SHP77 treated with DMSO at 0.1 percent for 48 hours (cell line): ENCODE measurements at places on chromosomes 1 and 21.

GRCh38 chr1:47495176-47495713 is 57.4 kb downstream of the FOXD2 start:
- DNase-seq, result no peak

DNA sequence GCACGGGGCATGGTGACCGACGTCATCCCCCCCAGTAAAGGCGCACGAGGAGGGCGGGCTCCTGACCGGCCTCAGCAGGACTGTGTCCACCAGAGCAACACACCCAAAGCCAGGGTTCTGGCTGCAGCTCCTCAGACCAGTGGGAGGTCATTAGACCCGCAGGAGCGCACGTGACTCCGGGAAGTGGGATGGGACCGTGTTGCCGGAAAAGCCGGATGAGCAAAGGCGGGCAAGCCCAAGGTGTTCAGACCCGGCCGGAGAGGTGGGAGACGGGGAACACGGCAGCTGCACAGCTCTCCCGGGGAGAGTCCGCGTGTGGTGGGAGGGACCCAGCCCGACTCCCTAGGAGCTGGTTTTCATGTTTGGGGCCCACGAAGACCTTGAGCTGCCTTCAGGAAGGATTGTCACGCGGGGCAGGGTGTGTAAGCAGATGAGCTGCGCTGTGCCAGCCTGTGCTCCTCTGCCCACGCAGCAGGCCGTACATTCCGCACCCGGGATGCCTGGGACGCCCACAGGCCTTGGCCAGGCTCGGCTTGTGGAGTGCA is 20.6 kb upstream of the TRAPPC10 start:
- no peak for DNase-seq

DNA sequence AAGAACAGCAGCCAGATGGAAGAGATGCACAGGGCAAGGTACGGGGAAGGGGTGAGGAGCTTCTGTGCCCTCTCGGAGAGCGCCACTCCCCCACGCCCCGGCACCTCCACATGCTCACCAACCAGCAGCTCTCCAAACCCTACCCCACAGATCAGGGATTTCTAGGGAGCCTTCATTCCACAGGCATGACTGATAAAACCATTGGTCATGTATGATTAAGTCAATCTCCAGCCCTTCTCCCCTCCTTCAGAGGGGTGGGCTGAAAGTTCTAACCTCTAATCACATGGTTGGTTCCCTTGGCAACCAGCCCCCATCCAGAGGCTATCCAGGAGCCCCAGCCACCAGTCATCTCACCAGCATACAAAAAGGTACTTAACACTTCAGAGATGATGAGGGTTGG is 144.7 kb downstream of the TGFBR3 start:
- DNase-seq, result no peak

GRCh38 chr1:110223127-110223526 is 13.0 kb downstream of the KCNC4 start:
- no peak for DNase-seq

GRCh38 chr1:59367301-59368007 is 70.6 kb downstream of the FGGY start:
- no peak for DNase-seq

GRCh38 chr1:102019530-102019929 is 22.8 kb upstream of the OLFM3 start:
- no peak for DNase-seq

DNA sequence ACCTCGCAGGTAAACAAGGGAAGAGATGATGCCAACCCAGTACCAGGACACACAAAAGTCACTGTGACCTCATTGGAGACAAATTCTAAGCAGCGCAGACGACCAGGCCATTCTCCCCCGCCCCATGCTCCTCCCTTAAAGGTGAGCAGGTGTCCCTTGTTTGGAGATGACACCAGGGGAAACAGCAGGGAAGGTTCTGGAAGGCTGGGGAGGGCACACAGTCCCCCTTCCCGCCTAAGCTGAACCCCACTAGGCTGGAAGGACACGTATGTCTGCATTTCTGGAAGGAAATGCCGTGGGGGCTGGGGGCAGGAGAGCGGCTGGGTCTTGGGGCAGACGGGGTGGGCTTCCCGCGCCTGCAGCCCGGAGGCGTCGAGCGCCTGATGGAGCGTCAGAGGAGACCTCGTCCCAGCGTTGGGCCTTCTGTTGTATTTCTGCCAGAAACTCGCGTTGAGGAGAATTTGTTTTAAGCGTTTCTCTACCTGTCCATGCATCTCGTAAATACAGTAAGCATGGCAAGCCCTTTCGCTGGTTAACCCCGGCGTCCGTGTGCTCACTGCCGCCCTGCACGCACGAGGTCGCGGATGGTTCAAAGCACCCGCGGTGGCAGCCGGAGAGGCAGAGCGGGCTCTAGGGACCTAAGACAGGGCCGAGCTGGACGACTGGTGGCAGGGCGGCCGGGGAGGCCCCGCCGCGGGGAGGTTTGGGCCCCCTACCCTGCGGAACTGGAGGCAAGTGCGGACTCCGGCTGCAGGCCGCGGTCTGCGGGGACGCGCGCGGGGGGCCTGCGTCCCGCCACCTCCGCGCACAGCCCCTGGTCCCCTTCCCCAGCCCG is 1.2 kb upstream of the LHX4 start:
- no peak for DNase-seq

DNA sequence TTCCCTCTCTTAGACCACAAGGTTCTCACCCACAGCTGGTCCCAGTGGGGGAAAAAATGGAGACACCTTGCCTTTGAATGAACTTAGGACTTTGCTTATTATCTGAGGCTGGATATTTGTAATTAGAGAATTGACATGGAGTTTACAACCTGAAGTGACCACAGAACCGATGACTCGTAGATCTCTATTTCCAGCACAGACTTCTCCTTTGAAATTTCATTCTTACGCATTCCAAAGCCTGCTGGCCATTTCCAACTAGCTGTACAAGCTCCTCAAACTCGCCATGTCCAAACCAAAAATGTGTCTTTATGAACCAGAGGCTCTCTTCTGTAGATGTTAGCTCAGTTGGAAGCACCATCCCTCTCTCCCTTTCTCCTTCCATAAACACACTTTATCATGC is 12.0 kb downstream of the RAB7B start:
- DNase-seq, result no peak

DNA sequence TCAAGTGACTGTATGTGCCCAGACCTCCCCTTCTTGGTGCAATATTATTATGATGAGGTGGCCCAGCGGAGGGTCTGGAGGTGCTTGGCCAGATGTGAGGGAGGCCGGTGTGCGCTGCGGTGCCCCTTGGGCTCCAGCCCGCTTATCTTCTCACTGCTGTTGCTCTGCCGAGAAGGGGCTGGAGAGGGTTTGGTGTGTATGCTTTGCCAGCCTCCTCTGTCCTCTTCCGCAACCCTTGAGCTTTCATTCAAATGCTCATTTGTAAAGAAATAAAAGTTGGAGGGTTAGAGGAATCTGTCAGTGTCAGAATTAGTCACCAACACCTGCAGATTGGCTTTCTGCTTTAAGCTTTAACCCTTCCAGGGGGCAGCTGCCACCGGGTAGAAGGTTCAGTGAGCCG is 19.7 kb downstream of the RNF220 start:
- DNase-seq, result no peak

- DNase-seq, result no peak
Measured at GRCh38 chr21:32197896-32198295, 81.0 kb downstream of the MIS18A start.

- no peak for DNase-seq
Measured at GRCh38 chr1:15362096-15362736, 47.5 kb upstream of the EFHD2 start.

GRCh38 chr1:173014160-173014559 is 36.6 kb downstream of the TNFSF18 start:
- DNase-seq, result no peak

- no peak for DNase-seq
Measured at GRCh38 chr1:183773482-183774274, 31.2 kb upstream of the RGL1 start.

- no peak for DNase-seq
Measured at GRCh38 chr1:70672442-70672888, 261.4 kb downstream of the CTH start.

DNA sequence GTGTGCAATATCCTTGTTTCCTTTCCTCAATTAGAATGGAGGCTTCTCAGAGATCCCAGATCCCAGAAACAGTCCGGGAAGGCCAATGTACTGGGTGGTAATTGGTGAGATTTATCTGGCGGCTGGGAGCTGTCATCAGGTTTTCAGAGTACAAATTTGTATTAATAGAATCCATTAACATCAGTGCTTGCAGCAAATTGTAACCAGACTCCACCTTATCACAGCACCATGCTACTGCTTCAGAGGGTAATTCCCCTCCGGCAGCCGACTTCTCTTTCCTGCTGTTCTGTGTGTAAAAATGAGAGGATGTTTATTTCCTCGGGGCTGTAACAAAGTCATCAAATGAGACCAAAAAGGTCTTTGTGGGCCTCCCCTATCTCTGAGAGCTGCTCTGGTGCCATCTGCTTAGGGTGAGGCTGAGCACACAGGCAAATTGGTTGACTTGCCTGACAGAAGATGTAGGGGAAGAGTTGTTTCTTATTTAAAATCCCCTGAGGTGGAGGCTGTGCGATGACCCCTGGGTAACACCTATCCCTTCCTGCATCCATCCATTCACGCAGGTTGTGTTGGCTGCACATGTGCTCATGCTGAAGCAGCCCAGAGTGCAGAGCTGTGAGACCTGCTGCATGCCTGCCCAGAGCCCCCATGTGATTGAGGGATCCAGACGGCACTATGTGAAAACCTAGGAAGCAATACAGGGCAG is 19.2 kb downstream of the NFASC start:
- DNase-seq, result no peak

DNA sequence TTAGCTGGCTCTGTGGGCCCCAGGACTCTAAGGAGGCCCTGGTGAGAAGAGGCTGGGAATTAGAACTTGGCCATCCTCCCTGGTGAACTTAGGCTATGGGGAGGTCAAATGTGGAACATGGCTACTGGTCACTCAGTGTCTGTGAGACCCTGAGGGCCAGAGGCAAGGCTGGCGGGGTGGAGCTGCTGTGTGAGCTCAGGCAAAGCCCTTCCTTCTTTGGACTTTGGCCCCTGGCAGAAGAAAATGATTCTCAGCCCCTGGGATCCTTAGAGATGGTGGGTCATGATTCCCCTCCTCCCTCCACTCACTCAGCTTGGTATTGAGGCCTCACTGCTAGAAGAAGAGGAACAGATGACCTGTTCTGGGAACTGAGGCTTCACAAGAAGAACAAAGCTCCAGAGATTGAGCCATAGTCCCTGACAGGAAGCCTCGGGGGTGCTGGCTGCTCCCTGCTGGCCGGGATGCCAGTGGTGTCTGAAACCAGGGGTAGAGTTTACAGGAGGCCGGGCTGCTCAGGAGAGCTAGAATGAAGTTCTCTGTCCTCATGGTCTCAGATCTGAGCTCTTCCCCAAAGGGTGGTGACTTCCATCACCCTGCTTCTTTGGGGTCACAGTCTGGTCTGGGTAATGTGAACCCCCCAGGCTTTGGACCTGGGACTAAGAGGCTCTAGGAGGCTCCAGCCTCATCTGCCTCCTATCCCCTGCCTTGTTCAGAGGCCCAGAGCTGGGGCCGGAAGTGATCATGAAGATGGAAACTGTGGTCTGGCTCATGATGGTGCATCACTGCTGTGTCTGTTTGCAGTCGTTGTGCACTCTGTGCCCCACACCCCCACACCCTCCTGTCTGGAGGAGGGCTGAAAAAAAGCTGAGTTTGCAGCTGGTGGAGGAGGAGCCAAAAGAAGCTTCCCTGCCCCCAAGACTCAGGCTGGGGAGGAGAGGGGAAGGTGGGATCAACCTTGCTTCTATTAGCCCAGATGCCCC is 905 bp downstream of the BTBD19 start:
- no peak for DNase-seq

DNA sequence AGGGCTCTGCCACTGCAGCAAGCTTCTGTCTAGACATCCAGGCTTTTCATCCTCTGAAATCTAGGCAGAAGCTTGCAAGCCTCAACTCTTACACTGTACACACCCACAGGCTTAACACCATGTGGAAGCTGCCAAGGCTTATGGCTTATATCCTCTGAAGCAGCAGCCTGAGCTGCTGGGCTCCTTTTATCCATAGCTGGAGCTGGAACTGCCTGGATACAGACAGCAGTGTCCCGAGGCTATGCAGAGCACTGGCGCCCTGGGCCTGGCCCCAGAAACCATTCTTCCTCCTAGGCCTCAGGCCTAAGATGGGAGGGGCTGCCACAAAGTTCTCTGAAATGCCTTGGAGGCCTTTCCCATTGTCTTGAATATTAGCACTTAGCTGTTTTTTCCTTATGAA is 19.3 kb upstream of the POGK start:
- no peak for DNase-seq

DNA sequence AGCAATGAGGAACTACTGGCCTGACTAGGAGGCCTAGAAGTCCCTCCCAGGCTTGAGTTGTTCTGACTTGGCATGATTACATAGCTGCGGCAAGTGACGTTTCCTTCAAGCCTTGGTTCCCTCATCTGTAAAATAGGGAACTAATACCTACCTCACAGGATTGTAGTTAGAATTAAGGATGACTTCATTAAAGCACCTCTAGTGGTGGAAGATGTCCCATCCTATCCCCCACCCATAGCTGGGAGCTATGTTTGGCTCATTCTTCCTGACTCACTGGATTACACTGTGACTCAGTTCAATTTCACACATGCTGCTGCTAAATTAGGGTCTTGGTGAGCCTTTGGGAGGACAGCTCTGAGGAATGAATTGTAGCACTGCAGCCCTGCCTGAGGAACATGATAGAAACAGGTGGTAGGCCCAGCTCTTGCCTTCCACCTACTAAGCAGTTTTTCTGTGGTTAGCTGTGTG is 6.0 kb upstream of the SHISA4 start:
- no peak for DNase-seq

DNA sequence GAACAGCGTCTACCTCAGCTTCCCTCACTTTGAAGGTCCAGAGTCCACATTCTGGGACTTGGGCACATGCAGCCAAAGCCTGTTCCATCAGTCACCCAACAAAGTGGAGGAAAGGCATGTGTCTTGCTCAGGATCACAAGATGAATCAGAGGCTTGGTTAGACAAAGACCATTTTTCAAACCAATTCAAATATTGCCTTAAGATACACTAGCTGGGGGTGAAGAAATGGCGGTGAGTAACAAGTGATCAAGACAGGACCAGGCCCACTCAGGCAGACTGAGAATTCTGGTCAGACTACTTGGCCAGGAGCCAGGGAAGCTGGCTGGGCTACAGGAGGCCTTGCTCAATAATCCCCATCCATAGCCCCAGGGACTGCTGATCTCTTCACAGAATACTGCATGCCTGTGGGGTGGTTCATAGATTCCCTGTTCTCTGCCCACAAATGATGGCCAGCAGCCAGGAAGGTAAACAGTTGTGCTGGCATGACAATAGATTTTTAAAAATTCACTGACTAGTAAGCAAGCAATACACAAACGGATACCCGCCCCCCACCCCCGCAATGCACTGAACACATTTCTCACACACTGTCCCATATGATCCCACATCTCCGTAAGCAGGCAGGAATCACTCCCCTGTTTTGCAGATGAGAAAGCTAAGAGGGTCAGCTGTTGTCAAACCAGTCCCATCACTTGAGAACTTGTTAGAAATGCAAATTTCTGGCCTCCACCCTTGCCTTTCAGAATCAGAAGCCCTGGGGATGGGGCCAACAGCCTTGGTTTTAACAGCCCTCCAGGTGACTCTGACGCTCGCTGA is 27.2 kb downstream of the ERI3 start:
- peak; percentile 91 for DNase-seq

DNA sequence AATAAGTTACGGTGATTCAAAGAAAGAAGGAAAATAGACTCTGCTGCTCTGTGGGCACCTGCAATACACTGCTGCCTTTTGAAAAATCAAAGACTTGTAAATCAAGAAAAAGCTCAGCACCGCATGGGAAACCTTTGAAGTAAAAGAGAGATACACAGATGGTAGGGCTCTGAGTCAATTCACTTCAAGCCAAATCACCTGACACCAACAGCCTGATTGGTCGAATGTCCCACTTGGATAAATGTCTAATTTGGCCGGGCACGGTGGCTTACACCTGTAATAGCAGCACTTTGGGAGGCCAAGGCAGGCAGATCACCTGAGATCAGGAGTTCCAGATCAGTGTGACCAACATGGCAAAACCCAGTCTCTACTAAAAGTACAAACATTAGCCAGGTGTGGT is 19.2 kb upstream of the RCAN3 start:
- DNase-seq, result no peak
